Memory B cell (primary cell): ENCODE measurements at places on chromosomes 2 and 18.

DNA sequence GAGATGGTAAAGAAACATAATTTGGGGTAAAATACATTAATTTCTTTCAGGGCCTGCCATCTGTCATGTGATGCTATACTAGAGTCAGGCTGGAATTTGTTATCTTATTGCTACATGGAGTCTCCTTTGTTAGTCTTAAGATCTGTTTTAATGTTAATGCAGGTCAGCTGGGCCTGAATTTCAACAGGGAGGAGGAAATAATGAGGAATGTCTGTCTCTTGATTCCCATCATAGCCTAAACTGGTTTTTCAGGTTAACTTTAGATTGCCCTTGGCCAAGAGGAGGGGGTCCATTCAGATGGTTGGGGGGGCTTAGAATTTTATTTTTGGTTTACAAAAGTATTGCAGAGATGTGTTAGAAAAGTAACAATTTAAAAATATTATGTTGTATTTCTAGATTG is 19.0 kb upstream of the FEZ2 start:
- no peak for DNase-seq
- peaks cover 3% of the 10 kb centered on the region for H3K4me1 ChIP-seq
- no peaks in the 10 kb centered on the region for H3K36me3 ChIP-seq
- H3K27me3 ChIP-seq: no peaks in the 10 kb centered on the region
- H3K4me3 ChIP-seq: no peak overlapping the region

DNA sequence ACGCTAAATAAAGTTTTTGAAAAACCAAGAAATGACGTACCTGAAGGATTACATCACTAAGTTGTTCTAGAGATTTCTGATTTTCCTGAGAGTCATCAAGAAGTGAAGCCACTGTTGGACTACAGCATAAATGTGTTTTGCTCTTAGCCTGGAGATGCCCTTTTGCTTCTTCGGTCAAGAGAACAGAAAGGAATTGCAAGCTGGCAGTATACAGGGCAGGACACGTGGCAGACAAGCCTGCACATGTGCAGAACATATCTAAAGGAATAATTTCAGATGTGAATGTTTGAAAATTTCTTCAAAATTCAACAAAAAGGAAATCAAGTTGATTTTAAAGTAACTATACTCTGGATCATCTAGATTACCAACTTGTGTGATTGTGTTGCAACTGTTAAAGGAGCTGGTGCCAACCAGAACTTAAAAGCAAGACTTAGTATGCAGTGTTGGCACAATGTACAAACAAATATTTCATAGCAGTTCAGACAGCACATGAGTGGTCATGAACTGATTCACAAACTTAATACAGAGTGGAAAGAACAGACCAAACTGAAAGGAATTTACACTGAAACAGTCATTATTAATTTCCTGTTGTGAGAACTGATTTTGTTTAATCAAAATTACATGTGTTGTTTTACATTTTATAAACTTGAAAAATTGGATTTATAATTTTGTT is 100.4 kb upstream of the CD226 start:
- H3K36me3 ChIP-seq: peaks cover 19% of the 10 kb centered on the region
- no peaks in the 10 kb centered on the region for H3K27me3 ChIP-seq
- no peaks in the 10 kb centered on the region for H3K4me1 ChIP-seq
- H3K27ac ChIP-seq: no peak overlapping the region
- DNase-seq: no peak
- no peak overlapping the region for H3K4me3 ChIP-seq

DNA sequence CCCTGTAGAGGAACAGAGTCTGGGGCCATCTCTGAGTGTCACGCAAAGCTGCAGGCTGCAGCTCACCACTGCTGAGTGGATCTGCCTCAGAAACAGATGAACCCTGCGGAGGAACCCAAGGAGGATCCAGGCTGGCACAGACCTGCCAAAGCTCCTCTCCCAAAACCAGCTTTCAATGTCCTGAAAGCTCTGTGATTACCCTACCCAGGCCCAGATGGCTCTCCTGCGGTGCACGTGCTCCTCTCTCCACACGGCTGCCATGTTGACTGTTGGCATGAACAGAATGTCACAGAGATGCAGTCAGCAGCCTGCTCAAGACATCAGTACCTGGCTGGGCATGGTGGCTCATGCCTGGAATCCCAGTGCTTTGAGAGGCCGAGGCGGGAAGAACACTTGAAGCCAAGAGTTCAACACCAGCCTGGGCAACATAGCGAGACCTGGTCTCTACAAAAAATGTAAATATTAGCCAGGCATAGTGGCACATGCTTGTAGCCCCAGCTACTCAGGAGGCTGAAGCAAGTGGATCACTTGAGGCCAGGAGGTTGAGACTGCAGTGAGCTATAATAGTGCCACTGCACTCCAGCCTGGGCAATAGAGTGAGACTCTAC is 216.8 kb downstream of the MGAT5 start:
- no peak for DNase-seq
- H3K27ac ChIP-seq: no peak overlapping the region

DNA sequence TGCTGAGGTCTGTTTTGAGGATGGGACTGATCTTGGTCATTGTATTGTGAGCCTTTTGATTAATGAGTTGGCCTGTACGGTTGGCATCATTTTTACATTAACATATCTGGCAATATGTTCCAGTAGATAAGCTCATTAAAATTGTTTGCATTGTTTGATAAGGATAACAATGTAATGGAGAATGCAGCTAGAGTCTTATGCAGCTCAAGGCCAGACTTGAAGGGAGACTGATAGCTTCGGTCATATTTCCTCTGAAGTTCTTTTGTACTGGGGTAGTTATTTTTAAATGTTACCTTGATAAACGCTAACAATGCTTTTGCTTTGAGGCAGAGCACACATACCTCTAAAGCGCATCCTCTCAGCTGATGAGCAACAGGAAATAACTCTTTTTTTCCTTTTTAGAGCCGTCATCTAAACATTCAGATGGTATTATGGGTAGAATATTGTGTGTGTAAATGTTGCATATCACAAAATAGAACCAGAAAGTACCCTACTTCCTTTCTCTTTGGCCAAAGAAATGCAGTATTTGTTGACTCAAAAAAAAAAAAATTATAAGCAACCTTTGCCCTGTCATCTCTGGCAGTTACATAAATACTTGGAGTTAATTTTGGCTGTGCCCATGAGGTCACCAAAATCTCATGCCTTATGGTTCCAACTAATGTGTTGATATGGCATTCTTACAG is 1.3 kb downstream of the MAPRE2 start:
- DNase-seq: no peak
- H3K4me1 ChIP-seq: peaks cover 73% of the 10 kb centered on the region

DNA sequence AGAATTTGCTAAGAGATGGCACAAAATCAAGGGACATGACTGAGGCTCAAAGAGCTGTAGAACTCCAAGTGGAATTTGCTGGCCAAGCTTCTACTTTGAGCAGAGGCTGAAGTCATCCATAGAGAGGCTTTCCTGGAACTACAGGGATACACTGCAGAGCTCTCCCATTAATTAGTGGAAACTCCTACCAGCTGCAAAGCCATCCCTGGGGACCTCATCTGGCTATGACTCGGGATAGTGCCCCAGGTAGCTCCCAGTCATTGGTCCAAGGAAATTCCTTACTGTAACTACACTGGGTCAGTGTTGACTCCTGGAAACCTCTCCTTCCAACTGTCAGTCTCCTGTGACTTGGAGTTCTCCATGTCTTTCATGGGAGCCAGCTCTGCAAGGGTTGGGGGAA is 10.5 kb upstream of the GALM start:
- DNase-seq: no peak
- H3K36me3 ChIP-seq: no peaks in the 10 kb centered on the region
- no peak overlapping the region for H3K27ac ChIP-seq
- H3K4me3 ChIP-seq: no peak overlapping the region
- peaks cover 8% of the 10 kb centered on the region for H3K4me1 ChIP-seq
- H3K27me3 ChIP-seq: peaks cover 2% of the 10 kb centered on the region

- peaks cover 45% of the 10 kb centered on the region for H3K36me3 ChIP-seq
- no peak for DNase-seq
- H3K4me3 ChIP-seq: no peak overlapping the region
- no peaks in the 10 kb centered on the region for H3K27me3 ChIP-seq
- no peak overlapping the region for H3K27ac ChIP-seq
These were observed 95.1 kb downstream of the STRN start for GRCh38 chr2:36871068-36871707.

- no peaks in the 10 kb centered on the region for H3K4me1 ChIP-seq
- H3K36me3 ChIP-seq: peaks cover 6% of the 10 kb centered on the region
- no peak overlapping the region for H3K27ac ChIP-seq
- H3K4me3 ChIP-seq: no peak overlapping the region
- DNase-seq: no peak
- no peaks in the 10 kb centered on the region for H3K27me3 ChIP-seq
These were observed 54.4 kb upstream of the FOSL2 start for GRCh38 chr2:28338046-28338817.

DNA sequence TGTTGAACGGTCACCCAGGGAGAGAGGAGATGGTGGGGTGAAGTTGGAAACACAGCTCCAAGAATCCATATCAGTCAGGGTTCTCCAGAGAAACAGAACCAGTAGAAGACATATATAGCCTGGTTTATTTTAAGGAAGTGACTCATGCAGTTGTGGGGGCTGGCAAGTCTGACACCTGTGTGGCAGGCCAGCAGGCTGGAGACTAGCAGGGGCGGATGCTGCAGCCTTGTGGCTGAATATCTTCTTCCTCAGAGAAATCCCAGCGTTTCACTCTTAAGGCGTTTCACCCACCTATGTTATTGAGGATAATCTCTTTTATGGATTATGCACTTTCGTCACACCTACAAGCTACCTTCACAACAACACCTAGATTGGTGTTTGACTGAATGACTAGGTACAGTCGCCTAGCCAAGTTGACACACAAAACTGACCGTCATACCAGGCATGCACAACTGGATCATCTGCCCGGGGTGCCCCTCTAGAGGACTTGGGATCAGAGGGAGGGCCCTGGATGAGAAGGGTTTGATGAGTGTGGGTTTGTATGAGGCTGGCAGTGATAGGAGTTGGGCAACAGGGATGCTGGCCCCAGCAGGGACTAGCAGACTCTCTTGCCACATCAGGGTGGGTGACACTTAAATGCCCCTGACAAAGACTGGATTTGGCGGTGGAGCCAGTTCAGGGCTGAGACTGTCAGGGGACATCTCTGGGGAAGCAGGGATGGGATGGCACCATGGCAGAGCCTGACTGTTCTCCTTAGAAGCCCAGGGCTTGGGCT is 23.4 kb downstream of the MROH2A start:
- H3K27me3 ChIP-seq: peaks cover 7% of the 10 kb centered on the region
- H3K27ac ChIP-seq: no peak overlapping the region
- H3K4me3 ChIP-seq: no peak overlapping the region
- H3K36me3 ChIP-seq: no peaks in the 10 kb centered on the region

DNA sequence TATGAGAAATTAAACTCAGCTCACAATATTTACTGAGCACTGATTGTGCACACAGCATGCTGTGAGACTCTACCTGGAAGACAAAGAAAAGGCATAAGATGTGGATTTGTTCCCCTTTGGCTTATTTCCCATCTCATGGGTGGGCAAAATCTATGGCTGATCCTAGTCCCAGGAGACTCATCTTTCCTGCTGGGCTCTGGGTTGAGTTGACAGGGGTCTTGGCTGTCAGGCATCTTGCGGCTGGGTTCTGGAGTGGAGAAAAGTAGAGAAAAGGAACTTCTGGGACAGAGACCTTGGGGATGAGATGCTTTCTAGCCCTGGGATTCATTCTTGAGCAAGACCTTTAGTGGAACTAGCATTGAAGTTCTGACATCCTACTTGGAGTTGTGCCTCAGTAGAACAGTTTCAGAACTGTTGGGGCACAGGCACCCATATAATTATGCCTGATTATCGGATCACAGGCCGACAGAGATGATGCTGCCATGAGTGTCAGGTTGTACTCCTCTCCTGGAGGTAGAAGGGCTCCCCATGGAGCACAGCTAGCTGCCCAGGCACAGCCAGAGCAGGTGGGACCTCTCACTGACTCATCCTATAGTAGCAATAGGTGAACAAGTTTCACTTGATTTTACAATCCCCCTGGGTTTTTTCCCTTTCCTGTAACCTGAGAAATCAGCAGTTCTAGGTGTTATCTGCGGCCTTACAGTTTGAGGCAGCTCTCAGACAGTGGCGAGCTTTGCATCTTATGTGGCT is 260.9 kb downstream of the CYRIA start:
- H3K4me3 ChIP-seq: no peak overlapping the region
- H3K36me3 ChIP-seq: no peaks in the 10 kb centered on the region
- DNase-seq: no peak
- peaks cover 7% of the 10 kb centered on the region for H3K27me3 ChIP-seq
- H3K4me1 ChIP-seq: no peaks in the 10 kb centered on the region

GRCh38 chr2:145286716-145287275 is 766.9 kb upstream of the ZEB2 start:
- no peaks in the 10 kb centered on the region for H3K36me3 ChIP-seq
- H3K4me3 ChIP-seq: no peak overlapping the region
- no peak for DNase-seq
- H3K27me3 ChIP-seq: no peaks in the 10 kb centered on the region
- H3K4me1 ChIP-seq: no peaks in the 10 kb centered on the region

DNA sequence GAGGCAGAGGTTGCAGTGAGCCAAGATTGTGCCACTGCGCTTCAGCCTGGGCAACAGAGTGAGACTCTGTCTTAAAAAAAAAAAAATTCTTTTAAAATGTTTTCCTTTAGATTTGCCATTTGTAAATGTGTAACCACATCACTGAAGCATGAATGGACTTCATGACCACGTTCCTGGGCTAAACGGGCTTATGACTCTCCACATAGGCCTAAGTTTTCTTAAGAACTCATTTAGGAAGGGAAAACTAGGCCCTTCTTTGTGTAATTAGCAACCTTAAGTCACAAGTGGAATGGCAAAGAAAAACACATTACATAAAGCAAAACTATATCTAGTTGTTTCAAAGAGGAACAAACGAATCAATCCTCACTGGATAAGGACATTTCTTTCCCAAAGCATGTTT is 99.5 kb downstream of the MEIS1 start:
- DNase-seq: no peak
- H3K4me1 ChIP-seq: no peaks in the 10 kb centered on the region
- H3K27ac ChIP-seq: no peak overlapping the region
- no peaks in the 10 kb centered on the region for H3K36me3 ChIP-seq

- peaks cover 6% of the 10 kb centered on the region for H3K36me3 ChIP-seq
- H3K27me3 ChIP-seq: no peaks in the 10 kb centered on the region
- no peaks in the 10 kb centered on the region for H3K4me1 ChIP-seq
- DNase-seq: no peak
These were observed 12.6 kb downstream of the MRPL44 start for GRCh38 chr2:223969856-223970255.

- peaks cover 13% of the 10 kb centered on the region for H3K4me1 ChIP-seq
- H3K36me3 ChIP-seq: no peaks in the 10 kb centered on the region
- peak within 1 kb of the TSS; percentile 14 for H3K27ac ChIP-seq
- H3K4me3 ChIP-seq: peak within 1 kb of the TSS; percentile 93
- peaks cover 17% of the 10 kb centered on the region for H3K27me3 ChIP-seq
These were observed at the start of gene MTCL1 for GRCh38 chr18:8705238-8705960. Gene MTCL1 (plus strand): TSS chr18:8705556. CDS start chr18:8705661, 105 bp downstream.

- no peak overlapping the region for H3K27ac ChIP-seq
- DNase-seq: no peak
- no peak overlapping the region for H3K4me3 ChIP-seq
- no peaks in the 10 kb centered on the region for H3K36me3 ChIP-seq
These were observed 127.2 kb downstream of the PDE1A start for GRCh38 chr2:182299632-182300031.

- H3K27me3 ChIP-seq: peaks cover 3% of the 10 kb centered on the region
- DNase-seq: no peak
- peaks cover 5% of the 10 kb centered on the region for H3K36me3 ChIP-seq
- no peak overlapping the region for H3K4me3 ChIP-seq
- H3K4me1 ChIP-seq: no peaks in the 10 kb centered on the region
These were observed 225.0 kb upstream of the APCDD1 start for GRCh38 chr18:10229458-10229857.
